HCT116 (cell line): ENCODE measurements at places on chromosomes 7 and 10. TPM values are rescaled to one million over a fixed set of nuclear protein-coding genes. Genes with fewer than 3 reads are reported as not detected.

DNA sequence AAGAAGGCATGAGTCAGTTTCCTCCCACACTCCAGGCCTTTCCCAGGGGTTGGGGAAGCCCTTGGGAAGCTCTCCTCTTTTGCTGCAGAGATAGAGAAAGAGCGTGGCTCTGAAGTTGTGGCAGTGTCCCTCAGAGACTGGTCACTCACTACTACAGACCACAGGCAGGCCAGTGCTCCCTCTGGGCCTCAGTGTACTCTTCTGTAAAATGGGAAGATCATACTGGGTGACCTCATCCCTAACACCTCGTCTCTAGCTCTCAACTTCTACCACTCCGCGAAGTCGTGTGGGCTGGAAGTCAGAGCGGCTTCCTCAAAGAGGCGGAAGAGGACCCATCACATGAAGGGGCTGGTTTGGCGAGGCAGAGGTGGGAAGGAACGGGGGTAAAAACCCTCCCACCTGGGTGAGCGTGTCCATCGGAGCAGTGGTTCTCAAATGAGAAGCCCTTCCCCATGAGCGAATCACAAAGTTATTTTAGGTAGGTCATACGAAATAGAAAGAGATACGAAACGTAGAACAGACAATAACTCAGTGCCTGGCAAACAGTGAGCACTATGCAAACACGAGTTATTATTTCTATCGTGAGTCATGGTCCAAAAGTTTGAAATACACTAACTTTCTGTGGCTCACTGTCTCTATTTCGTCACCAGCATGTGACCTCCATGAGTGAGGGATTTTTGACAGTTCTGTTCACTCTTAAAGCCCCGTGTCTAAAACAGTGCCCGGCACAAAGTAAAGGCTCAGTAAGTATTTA lies 32.7 kb downstream of the PRKAG2 start:
- H3K4me3 ChIP-seq = no peak overlapping the region
- no peak for DNase-seq
- H3K36me3 ChIP-seq = no peaks in the 10 kb centered on the region
- no peaks in the 10 kb centered on the region for H3K4me1 ChIP-seq

DNA sequence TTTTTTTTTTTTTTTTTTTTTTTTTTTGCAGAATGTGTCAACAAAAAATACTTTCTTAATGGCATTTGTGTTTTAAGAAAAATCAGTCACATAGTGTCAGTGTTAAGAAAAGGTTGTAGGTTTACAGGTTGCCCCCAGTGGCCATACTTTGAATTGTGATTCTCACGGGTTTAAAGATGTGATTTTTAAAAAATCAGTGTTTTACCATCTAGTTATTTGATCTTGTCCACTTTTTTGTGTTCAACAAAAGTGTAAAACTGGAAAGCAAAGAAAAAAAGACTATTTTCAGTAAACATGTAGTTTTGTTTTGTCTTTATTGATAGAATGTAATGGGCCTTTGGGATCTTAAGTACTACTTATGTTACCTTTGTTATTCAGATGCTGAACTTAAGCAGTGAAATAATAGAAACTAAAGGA lies 25.7 kb downstream of the SUV39H2 start:
- no peak overlapping the region for H3K27ac ChIP-seq
- peak; percentile 7 for DNase-seq
- H3K4me1 ChIP-seq = no peaks in the 10 kb centered on the region
- H3K27me3 ChIP-seq = no peaks in the 10 kb centered on the region
- peaks cover 52% of the 10 kb centered on the region for H3K36me3 ChIP-seq

- no peak for DNase-seq
- H3K4me3 ChIP-seq = no peak overlapping the region
- no peaks in the 10 kb centered on the region for H3K36me3 ChIP-seq
Measured at GRCh38 chr10:112369495-112370423, 4.2 kb upstream of the ACSL5 start.

DNA sequence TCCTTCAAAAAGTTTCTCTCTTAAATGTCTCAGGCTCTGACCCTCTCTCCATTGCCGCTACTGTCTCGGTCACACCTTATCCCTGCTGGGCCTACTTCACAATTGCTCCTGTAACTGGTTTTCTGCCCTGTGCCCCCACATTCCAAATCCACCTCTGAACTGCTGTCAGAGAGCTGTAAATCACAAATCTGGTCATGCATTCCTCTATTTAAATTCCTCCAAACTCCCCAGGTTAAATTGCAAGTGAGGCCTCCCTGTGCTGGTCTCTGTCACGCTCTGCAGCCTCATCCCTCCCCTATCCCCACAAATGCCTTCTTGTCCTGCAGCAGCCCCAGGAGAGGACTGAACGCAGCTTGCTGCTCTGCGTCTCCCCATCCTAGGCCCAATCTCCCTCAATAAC lies 40.4 kb upstream of the CDCA7L start:
- H3K36me3 ChIP-seq = no peaks in the 10 kb centered on the region
- no peak for DNase-seq
- no peak overlapping the region for H3K4me3 ChIP-seq
- no peak overlapping the region for H3K27ac ChIP-seq
- H3K27me3 ChIP-seq = no peaks in the 10 kb centered on the region

GRCh38 chr10:101157756-101158458 lies 26.8 kb downstream of the TLX1 start:
- peaks cover 15% of the 10 kb centered on the region for H3K4me1 ChIP-seq
- H3K36me3 ChIP-seq = no peaks in the 10 kb centered on the region
- no peaks in the 10 kb centered on the region for H3K27me3 ChIP-seq
- DNase-seq = no peak
- no peak overlapping the region for H3K27ac ChIP-seq

DNA sequence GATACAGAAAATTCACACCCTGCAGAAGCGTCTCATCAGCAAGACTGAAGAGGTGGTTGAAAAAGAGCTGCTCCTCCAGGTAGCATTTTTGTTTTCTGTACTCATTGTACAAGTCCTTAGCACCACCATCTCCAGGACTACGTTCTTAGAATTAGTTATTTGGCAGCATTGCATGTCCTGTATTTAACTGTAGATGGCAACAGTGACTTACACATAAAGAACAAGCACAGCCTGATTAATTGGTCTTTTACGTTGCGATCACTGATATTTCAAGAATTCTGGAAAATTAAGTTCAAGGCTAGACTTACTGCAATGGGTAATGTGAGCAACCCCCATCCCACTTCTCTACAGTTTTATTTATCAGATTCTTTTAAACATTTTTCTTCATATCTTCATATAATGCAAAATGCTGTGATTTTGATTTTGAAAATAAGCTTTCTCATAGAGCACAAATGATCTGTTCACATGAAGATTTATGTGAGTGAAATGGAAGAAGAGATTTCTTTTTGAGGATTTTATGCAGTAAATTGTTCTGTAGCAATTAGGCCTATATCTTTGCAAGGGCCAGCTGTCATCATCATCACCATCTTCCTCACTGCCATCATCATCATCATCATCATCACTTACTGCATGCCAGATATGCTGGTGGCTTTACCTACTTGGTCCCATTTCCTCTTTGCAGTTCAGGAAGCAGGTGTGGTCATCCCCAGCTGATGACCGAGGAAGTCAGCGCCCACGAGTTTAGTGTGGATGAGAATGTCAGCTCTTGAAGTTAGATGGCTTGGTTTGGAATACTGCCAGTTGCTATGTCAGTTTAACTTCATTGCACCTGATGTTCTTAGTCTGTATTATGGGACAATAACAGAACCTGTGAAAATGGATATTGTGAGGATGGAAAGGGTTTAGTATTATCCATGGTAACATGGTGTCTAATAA lies 53.4 kb downstream of the CFAP58 start:
- no peak overlapping the region for H3K4me3 ChIP-seq
- no peaks in the 10 kb centered on the region for H3K4me1 ChIP-seq
- peak; percentile 57 for DNase-seq
- H3K27ac ChIP-seq = no peak overlapping the region
- peaks cover 72% of the 10 kb centered on the region for H3K27me3 ChIP-seq

DNA sequence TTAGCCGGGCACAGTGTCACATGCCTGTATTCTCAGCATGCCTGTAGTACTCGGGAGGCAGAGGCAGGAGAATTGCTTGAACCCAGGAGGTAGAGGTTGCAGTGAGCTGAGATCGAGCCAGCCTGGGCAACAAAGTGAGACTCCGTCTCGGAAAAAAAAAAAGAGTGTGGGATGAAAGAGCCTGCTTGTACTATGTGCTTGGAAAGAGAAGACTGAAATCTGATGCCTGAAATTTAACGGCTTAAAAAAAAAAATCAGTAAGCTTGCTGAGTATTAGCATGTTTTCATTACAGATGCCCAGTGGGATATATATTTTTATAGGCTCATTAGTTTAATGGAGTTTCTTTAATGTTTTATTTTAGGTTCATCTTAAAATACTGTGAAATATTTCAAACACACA lies 4.2 kb downstream of the NT5C2 start:
- H3K36me3 ChIP-seq = 0 out of 2 replicates have a peak, but pooled peaks cover 2% of the 10 kb centered on the region
- H3K27me3 ChIP-seq = no peaks in the 10 kb centered on the region
- H3K27ac ChIP-seq = no peak overlapping the region
- peaks cover 24% of the 10 kb centered on the region for H3K4me1 ChIP-seq
- H3K4me3 ChIP-seq = no peak overlapping the region

GRCh38 chr7:155860840-155861479 lies 48.7 kb upstream of the SHH start:
- no peaks in the 10 kb centered on the region for H3K36me3 ChIP-seq
- peaks cover 26% of the 10 kb centered on the region; the same call in 1 of the 2 replicates for H3K4me1 ChIP-seq
- H3K4me3 ChIP-seq = no peak overlapping the region
- H3K27ac ChIP-seq = no peak overlapping the region
- H3K27me3 ChIP-seq = peaks cover 24% of the 10 kb centered on the region

GRCh38 chr10:61329854-61330253 lies 123.3 kb downstream of the TMEM26 start:
- no peaks in the 10 kb centered on the region for H3K4me1 ChIP-seq
- no peak overlapping the region for H3K4me3 ChIP-seq
- no peak for DNase-seq
- H3K36me3 ChIP-seq = no peaks in the 10 kb centered on the region

DNA sequence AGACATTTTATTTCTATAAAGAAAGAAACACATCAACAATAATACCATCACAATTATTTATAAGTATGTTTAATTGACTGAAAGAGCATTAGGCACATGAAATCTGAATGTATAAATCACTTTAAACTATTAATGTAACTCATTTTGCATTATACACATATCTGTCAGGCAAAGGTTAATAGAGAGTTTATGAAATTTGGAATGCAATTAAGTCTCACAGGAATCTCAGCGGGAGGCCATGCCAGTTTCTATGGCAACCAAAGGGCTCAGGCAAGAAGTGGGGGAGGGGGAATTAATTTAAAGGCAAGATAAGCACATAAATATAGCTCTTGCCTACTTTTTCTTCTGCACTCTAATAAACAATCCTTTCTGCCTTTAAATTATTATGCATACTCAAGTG lies 152.6 kb downstream of the SLC16A9 start:
- H3K36me3 ChIP-seq = no peaks in the 10 kb centered on the region
- H3K27me3 ChIP-seq = peaks cover 36% of the 10 kb centered on the region
- no peak overlapping the region for H3K27ac ChIP-seq
- H3K4me1 ChIP-seq = no peaks in the 10 kb centered on the region

- H3K4me1 ChIP-seq = peaks cover 24% of the 10 kb centered on the region; the same call in 1 of the 2 replicates
- no peaks in the 10 kb centered on the region for H3K27me3 ChIP-seq
- DNase-seq = no peak
- H3K4me3 ChIP-seq = no peak overlapping the region
Measured at GRCh38 chr7:99120916-99121315, 23.0 kb downstream of the SMURF1 start.

GRCh38 chr10:103685880-103686669 lies 169.3 kb downstream of the SH3PXD2A start:
- DNase-seq = peak; percentile 32
- H3K4me1 ChIP-seq = peaks cover 11% of the 10 kb centered on the region
- H3K27ac ChIP-seq = no peak overlapping the region
- H3K4me3 ChIP-seq = no peak overlapping the region
- H3K36me3 ChIP-seq = no peaks in the 10 kb centered on the region

Gene ENTPD7
- total RNA-seq = 12.3 TPM

Gene CTTNBP2
- 5.4 TPM for total RNA-seq

Gene INPP5A
- 12.3 TPM for total RNA-seq

Gene C10orf105
- total RNA-seq = not detected

Gene TEX47
- not detected for total RNA-seq

Gene SPDYE2B
- not detected for total RNA-seq

Gene PPP1R9A
- 13.5 TPM for total RNA-seq
